Mesenteric fat pad (tissue), 1 donor: ENCODE measurements at places on chromosomes 2 and 18.

GRCh38 chr2:239092571-239093294 lies 244.8 kb downstream of the TWIST2 start:
- no peak for DNase-seq

DNA sequence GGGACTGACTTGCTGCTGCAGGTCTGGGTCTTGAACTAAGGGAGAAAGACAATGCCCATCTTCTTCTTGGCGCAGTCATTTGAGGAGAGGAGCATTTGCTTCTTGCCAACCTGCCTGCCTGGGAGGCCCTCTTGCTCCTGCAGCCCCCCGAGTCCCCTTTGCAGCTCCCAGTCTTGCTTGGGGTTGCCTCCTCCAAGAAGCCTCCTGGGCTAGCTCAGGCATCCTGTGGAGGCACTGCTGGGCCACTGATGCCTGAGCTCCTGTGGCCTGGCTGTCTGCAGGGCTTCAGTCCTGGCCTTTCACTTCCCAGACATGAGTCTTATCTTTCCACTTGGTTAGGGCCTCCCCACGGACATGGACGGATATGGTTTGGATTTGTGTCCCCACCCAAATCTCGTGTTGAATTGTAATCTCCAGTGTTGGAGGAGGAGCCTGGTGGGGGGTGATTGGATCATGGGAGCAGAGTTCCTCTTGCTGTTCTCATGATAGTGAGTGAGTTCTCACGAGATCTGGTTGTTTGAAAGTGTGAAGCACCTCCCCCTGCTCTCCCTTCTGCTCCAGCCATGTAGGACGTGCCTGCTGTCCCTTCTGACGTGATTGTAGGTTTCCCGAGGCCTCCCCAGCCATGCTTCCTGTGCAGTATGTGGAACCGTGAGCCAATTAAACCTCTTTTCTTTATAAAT lies 17.3 kb downstream of the HPCAL1 start:
- DNase-seq = no peak

DNA sequence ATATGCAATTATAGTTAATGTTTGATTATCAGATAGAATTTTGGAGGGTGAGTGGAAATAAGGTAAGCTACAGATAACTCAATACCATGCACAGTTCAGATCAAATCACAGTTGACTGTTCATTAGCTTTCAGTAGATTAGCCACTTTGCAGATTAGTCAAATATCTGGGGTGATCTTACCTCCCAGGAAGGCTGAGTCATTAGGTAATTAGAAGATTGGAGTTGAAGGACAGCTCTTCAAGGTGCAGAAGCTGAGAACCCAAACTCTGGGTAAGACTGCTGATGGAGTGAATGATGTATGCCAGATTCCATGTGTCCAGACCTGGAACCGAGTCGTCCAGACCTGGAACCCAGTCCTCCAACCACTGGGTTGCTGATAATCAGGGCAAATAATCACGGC lies 262.8 kb upstream of the UBE2E3 start:
- no peak for DNase-seq

DNA sequence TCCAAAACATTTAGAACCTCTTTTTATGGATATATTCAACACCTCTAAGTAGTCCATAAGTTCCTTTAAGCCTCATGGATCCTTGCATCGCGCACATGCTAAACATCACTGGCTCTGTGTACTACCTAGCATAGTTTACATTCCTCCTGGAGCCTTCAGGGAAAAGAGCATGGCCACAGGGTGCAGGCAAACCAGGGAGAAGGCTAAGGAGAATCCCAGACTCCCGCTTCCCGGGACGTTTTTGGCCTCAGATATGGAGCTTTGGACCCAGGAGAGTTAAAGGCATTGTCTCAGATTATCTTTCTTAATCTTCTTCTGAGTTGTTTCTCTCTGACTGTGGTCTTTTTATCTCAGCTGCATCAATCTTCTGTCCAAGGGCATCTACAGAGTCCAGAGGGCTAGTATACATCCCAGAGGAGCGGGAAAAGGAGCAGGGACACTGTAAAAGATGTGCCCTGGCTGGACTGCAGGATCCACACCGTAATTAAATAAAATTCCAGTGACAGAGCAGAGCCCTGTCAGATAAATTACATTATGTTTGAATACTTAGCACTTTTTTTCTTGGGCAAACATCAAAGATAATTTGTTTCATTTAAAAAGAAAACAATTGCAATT lies 36.9 kb downstream of the RIT2 start:
- DNase-seq = no peak

- no peak for DNase-seq
Observed at GRCh38 chr2:177992992-177993391, 79.6 kb downstream of the PDE11A start.

DNA sequence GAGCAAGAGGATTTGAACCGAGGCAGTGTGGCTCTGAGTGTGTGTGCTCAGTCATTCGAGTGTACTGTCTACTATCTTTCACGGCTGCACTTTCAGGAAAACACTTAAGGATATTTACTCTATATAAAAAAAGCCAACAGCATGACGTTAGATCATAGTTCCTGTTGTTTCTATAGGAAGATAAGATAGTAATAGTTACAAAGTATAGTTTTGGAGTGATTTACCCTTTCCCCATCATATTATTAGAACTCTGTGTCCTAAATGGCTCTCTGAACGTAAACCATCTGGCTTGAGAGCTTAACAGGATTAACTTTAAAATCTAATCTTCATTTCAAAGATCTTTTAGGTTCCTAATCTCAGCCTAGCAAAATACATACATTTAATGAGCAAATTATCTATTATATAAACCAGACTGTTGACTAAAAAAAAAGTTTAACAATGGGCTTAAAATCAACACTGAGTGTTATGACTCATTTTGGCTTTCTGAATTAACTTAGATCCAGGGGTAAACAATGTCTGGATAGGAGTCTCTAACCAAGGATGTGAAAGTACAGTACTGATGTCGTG lies 150.3 kb upstream of the DNMT3A start:
- DNase-seq = no peak

DNA sequence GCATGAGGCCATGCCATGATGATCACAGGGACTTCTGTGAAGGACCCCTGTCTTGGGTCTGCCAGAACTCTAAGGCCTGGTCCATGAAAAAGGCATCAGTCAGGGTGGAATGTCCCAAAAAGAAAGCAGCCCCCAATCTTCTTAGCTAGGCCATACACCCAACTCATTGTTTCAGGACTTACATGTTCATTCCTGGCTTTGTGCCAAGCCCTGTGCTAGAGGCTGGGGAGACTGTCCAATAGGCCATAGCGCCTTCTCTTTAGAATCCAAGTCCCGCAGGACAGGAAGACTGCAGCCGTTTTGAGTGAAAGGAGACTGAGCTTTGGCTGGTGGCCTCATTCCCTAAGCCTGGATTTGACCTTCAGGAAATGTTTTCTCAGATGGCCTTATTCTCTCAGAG lies 247.3 kb downstream of the PRKCE start:
- no peak for DNase-seq

GRCh38 chr2:206887745-206888144 lies 51.6 kb upstream of the CPO start:
- DNase-seq = no peak

- DNase-seq = no peak
Observed at GRCh38 chr2:152743002-152743401, 24.6 kb downstream of the ARL6IP6 start.

DNA sequence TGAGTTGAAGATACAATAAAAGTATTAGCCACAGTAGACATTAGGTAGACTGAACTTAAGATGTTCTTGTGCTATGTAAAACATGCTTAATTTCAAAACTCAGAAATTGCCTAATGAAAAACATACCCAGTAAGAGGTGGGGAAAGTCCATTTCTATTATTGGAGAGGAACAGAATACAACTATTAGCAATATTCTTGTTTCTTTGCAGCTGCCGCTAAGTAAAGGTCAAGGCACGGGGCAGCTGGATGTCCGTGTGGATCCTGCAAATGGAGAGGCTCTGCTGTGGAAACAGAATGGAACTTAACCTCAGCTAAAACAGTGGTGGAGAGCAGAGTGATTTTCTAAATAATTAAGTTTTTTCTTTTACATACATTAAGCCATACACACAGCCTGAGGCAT lies 139.2 kb upstream of the ARHGAP28 start:
- no peak for DNase-seq

DNA sequence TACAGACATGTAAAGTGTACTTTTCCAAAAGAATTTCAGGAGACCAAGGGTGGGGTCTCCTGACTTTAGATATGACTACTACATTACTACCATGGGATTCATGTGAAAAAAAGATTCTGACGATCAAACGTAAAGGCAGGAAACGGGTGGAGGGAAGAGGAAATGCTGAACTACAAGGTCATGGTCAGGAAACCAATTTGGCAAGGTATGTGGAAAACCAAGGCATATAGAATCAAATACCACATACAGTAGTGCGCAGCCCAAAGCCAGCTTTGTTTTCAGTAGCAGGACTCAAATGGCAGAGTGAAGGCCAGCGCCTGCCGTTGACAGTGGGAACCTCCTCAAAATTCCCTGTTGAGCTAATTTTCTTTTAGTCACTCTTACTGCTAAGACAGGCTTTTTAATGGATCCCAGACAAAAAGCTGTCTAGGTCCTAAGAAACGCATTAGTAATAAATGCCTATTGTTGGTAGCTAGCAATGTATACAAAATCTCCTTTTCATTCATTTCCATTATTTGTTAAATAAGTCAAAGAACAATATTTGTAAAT lies 57.6 kb upstream of the SERTAD2 start:
- DNase-seq = no peak

- DNase-seq = peak; percentile 84
Observed at GRCh38 chr2:240217431-240218301, 77.2 kb upstream of the OTOS start.

DNA sequence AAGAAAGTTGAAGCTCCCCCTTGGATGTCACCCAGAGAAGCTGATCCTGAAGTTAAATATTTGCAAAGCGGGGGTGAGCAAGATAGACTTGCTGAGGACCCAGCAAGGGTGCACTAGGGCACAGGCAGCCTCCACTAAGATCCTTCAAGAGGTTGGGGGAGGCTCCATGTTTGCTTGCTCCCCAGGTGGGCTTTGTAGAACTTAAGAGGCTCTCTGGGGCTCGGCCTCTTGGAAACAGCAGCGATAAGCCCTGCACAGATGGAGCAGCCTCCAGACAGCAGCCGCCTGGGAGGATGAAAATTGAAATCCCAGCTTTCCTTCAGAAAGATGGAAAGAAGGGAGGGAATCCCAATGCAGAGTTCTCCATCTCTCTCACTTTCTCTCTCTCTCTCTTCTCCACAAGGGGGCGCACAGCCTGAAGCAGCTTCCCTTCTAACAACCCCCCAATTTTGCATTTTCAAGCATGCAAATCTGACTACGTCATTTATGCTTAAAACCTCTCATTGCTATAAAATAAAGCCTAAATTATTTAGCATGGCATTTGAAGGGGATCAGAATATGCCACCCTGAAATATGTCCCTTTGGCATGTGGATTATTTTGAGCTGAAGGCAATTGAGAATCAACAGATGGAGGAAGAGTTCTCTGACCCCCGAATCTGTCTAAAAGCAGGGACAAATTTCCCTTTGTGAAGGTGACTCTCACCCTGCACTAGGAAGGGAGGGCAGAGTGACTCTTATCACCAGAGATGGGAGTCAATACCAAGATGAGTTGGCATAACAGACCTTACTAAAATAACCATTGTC lies 185.7 kb upstream of the KLHL29 start:
- DNase-seq = no peak

GRCh38 chr18:58863539-58864145 lies 1.0 kb upstream of the ZNF532 start:
- DNase-seq = no peak

GRCh38 chr2:56297671-56298070 lies 113.9 kb downstream of the CCDC85A start:
- no peak for DNase-seq

- no peak for DNase-seq
Observed at GRCh38 chr2:75177427-75177826, 21.9 kb downstream of the TACR1 start.

DNA sequence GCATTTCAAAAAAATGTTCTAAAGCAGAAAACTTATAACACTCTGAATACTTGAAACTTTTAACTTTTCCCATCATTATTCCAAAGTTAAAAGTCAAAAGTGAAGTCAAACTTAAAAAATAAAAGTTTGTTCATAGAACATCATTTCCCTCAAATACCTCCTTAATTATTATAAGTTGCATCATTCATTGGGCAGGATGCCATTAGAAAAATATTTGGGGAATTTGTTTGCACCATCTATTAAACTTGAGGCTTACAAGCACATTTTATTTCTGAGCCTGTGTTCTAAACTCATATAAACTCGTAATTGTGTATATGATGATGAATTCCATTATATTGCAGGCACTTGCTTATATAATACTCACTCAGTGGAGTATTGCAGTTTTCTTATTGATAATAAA lies 588.0 kb upstream of the NRXN1 start:
- DNase-seq = no peak

GRCh38 chr2:25788457-25788856 lies 89.8 kb downstream of the ASXL2 start:
- DNase-seq = no peak

GRCh38 chr2:44909831-44910230 lies 31.7 kb upstream of the SIX3 start:
- no peak for DNase-seq

- DNase-seq = no peak
Observed at GRCh38 chr2:58985541-58985940, 744.4 kb upstream of the FANCL start.

GRCh38 chr2:20584045-20584398 lies 66.9 kb downstream of the HS1BP3 start:
- no peak for DNase-seq

- DNase-seq = no peak
Observed at GRCh38 chr2:18623782-18624181, 34.4 kb upstream of the NT5C1B start.

- peak; percentile 47 for DNase-seq
Observed at GRCh38 chr2:236075802-236076201, 92.4 kb downstream of the GBX2 start.

GRCh38 chr2:44596537-44597320 lies 235.0 kb downstream of the CAMKMT start:
- DNase-seq = no peak

DNA sequence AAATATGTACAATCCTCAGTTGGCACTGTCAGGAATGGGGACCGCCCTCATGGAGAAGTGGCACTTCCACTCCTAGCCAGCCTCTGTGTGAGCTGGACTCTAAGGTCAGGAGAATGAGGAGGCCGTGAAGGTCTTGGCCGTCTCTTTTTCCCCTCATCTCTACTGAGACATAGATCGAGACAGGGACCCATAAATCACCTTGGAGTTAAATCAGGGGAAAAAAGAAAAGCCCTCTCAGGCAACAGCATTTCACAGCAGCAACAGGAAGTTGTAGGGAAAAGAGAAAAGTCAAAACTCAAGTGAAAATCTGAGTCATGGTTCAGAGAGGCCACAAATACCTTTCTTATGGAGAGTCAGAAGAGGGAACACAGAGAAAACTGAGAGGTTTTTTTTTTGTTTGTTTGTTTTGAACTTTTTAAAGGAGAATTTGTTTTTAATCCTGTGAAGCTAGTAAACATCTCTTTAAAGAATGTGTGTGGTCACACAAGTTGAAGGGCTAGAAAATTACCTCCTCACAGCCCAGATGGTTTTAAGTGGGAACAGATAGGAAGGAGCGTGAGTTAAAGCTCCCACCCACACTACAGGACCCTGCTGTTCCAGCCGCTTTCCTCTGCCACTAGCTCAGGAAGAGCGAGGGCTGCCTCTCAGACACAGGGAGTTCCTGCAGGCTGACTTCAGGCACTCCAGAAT lies 30.6 kb upstream of the CYP1B1 start:
- DNase-seq = no peak

GRCh38 chr2:43227830-43228281 lies 1.4 kb upstream of the ZFP36L2 start:
- no peak for DNase-seq
